ENCODE measurements at places on chromosomes 4 and X.

DNA sequence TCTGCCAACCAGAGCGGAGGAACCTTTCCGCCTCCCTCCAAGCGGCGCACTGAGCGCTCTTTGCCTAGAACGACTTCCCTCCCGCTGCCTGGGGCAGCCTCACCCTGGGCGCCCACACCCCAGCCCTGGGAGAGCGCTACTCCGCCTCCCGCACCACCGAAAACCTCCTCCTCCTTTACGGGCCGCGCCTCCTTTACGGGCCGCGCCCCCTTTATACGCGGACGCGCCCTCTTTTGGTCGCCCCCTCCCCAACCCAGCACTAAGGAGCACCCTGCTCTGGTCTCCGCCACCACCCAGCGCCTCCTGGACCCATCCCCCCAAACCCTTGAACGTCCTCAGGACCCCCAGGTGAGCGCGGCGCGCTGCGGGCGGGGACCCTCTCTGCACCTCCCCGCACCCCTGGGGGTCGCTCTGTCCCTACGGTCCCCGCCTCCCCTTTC is 586 bp upstream of the NSG1 start:
- peak; percentile 56 for DNase-seq

- no peak for DNase-seq
These were observed 785.0 kb downstream of the GLUD2 start for GRCh38 chrX:121832446-121832845.

GRCh38 chr4:27149541-27150212 is 289.0 kb downstream of the STIM2 start:
- no peak for DNase-seq

DNA sequence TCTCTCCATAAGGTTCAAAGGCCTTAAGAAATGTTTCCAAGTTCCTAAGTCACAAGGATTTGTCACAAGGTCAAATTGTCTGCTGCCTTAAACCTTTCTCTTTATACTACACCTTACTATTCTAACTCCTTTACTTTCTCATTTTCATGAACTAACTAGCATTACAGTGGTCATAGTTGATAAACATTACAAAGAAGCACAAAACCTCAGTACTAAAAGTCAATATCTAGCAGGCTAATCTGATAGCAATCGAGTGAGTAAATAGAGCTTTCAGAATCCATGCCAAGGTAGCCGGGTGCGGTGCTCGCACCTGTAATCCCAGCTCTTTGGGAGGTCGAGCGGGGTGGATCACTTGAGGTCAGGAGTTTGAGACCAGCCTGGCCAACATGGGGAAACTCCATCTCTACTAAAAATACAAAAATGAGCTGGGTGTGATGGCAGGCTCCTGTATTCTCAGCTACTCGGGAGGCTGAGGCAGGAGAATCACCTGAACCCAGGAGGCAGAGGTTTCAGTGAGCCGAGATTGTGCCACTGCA is 510.0 kb downstream of the GBA3 start:
- no peak for DNase-seq

Measured in activated naive CD8-positive, alpha-beta T cell treated with anti-CD3 and anti-CD28 coated beads, Interleukin-2, amount 10 ng/mL, durations not matched to agents 7 days and 5 days (primary cell).